ENCODE measurements at places on chromosomes 1 and 21.

DNA sequence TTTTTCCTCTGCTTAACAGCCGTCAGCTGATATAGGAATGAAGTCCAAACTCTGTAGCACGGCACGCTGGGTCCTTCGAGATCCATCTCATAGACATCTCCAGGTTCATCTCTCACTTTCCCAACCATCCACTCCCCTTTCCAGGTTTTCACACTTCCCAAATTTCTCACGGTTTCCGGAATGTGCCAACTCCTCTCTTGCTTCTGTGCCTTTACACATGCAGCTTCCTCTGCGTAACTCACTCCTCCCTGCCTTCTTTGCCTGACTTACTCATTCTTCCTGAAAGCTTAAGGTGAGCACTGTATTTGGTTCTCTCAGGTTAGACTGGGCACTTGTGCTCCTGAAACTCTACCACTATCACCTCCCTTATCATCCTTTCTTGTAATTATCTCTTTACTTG lies 168.4 kb downstream of the PCNX2 start:
- DNase-seq: no peak

GRCh38 chr1:171115280-171115897 lies 24.7 kb downstream of the FMO3 start:
- DNase-seq: no peak

DNA sequence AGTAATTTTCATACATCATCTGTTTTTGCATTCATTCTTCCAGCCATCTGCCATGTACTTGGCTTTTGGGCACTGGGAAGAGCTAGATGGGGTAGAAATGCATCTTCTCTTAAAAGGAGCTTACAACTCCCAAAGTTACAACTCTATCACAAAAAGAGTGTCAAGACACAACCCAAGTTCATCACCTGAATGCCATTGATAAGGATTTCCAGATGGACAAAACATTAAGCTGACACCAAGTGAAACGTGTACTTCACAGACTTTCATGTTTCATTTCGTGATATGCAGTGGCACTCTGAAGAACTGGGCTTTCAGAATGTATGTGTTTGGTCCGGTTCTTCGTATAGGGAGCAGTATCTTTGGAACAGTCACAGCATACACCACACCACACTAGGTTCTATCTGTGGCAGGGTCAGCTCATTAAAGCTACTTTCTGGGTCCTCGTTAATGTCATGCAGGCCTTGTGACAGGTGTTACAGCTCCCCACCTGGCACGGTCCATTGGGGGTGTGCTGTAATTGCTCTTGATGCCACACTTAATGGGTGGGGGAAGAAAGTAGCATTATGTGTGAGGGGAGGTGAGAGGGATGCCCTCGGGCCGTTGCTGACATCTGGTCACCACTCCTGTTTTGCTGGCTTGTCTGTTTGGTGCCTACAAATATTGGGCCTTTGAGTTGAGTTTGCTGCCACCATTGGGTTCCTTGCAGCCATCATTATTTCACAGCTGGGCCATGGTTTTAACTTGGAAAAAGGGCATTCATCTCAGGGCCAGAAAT lies 164.9 kb downstream of the NFIA start:
- no peak for DNase-seq

GRCh38 chr21:45080232-45080631 lies 5.9 kb downstream of the ADARB1 start:
- DNase-seq: no peak

DNA sequence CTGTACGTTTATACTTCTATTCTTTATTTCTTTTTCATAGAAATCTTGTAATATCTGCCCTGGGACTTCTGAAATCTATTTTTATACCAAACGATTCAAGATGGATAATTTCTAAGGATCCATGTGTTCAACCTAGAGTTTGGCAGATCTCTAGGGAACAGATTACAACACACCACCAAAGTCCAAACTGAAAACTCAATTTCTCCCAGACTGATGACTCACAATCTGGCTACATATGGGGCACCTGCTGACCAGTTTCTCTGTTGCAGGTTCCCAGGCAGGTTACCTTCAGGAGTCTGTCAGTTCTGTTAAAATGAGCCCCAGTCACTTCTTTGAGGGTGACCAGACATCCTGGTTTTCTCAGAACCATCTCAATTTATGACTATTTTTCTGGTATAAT lies 439.4 kb downstream of the GPATCH2 start:
- DNase-seq: peak; percentile 38

Measured in fibroblast of lung (primary cell).